ENCODE measurements at places on chromosomes 5 and 9.
A peak's percentile ranks its signal among the peaks of the same experiment; 100 is the strongest.

DNA sequence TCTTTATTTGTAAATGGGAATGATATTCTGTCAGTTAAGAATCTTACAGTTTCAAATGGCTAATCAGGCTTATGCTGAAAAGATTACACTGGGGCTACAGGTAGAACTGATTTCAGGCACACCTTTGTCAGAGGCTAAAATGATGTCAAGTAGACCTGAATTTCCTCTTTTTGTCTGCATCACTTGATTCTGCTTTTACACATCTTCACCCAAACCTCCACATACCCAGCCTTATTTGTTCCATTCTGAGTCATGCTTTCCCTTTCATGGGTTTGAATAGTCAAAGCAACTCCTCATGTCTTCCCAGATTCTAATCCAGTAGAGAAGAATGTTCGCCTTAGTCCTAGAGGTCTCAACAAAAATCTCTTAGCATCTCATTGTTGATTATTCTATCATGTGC, 156.4 kb downstream of the CWC27 start:
- DNase-seq, result no peak

DNA sequence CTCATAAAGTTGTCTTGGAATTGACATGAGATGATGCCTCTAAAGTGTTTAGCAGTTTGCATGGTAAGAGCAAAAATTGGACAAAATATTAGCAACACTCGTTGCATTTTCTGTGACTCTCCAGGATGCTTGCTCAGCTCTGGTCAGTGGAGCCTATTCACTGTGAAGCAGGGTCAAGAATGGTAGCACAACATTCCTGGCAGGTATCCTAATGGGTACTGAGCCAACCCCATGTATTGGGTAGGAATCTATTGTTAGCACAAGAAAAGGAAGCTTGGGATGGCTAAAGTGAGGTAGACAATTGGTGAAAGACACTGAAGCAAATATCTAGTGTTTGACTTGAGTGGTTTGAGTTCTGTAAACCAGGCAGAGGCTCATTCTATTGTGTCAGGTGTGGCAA, 10.4 kb upstream of the ACTBL2 start:
- DNase-seq, result peak; percentile 20

- no peak for DNase-seq
Observed at GRCh38 chr9:27519466-27520465, 4.3 kb upstream of the IFNK start.

DNA sequence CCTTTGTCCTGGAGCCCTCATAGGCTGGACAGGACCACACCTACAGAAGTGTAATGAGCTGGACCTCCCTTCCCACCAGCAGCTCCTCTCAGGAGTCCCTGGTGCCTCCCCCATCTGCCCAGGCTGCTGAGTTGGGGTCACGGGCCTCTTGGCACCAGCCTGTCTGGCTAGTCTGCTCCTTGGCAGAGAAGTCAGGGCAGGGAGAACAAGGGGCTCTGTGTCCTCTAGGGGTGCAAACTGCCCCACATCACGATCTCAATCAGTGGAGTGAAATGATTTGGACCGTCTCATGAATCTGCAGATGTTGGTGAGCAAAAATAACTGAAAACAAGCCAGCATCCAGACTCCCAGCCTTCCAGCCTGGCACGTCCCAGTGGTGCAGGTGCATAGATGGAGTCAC, 14.9 kb upstream of the GFPT2 start:
- DNase-seq, result no peak

GRCh38 chr9:1373445-1373844, 323.3 kb downstream of the DMRT2 start:
- DNase-seq, result no peak

DNA sequence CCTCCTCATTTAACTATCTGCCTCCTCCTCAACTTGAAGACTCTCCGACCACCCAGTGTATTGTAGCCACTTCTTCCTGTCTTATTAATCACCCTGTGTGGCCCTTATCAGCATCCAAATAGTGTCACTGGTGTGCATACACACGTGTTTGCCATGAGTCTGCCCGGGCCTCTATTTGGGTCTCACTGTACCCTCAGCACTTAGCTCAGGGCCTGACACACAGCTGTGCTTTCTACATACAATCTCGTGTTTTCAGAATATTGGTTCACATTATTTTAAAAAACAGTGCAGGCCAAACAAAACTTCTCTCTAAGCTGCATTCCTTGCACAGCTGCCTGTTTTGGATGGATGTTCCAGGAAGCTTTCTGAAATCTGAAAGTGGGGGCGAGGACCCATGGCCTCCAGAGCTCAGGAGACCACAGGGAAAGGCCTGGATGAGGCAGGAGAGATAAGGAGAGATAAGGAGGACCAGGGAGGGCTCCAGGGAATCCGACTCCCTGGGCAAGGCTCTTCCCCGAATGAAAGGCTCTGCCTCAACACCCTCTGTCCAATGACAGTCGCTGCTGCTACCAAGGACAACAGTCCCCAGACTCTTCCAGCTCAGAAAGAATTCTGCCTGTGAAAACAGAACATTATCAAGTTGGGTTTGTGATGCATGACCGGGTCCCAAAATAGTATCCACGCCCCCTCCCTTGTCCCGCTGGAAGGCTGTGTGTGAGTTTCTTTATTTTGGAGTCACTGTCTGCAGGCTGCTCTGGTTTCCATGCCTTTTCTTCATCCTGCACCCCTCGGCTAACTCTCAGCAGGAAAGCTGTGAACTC, 255.6 kb downstream of the NSG2 start:
- DNase-seq, result no peak

- DNase-seq, result no peak
Observed at GRCh38 chr9:96318921-96319565, 17.1 kb upstream of the HSD17B3 start.

- DNase-seq, result no peak
Observed at GRCh38 chr5:14415698-14416074, 165.9 kb upstream of the OTULINL start.

DNA sequence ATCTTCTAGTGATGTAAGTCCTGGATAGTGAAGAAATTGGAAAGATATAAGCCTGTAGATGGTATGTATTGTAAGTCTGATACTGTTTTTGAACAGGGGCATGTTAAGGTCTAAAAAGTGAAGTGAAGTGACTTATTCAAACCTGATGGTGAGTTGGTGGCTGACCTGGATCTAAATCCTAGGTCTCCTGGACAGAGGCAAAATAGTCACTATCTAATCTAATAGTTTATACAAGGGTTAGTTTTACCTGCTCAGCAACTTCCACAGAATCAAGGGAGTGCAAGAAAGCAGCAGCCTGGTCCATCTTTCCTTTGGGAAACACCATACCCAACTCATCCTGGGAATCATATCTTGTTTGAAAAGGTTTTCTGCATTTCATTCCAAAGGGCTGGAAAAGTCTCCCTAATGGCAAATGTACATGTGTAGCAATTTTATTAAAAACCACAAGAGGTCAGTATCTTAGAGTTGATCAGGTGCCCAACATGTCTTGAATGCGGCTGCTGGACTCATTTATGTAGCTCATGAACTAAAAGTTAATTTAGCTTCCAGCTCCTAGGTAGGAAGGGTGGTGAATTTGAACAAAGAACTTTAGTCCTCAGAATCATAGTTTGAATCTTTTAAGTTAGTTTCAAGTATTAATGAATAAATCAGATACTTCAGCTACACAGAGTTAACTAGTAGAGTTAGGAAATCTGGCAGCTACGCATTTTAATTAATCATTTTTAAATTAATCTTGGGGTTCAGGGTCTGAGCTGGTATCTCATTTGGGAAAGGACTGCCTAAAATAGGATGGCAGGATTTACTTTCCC, 26.0 kb downstream of the SKP2 start:
- DNase-seq, result peak; percentile 60

- no peak for DNase-seq
Observed at GRCh38 chr9:127181315-127181580, 58.8 kb upstream of the ANGPTL2 start.

DNA sequence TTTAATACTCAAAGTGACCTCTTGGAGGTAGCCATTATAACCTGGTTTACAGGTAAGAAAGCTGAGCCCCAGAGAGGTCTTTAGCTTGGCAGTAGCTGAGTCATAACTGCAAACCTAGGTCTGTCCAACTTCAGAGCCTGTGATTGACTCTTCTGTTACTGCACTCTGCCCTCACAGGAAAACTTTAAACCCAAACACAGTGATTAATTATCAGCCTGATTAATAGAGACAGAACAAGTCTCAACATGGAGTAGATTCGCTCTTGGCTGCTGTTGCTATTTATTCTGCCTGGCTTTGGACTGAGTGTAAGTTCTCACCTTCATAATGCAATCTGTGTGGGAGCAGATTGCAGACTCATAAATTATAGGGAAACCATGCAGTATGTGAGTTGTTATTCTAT, 27.4 kb upstream of the TXN start:
- peak; percentile 35 for DNase-seq

DNA sequence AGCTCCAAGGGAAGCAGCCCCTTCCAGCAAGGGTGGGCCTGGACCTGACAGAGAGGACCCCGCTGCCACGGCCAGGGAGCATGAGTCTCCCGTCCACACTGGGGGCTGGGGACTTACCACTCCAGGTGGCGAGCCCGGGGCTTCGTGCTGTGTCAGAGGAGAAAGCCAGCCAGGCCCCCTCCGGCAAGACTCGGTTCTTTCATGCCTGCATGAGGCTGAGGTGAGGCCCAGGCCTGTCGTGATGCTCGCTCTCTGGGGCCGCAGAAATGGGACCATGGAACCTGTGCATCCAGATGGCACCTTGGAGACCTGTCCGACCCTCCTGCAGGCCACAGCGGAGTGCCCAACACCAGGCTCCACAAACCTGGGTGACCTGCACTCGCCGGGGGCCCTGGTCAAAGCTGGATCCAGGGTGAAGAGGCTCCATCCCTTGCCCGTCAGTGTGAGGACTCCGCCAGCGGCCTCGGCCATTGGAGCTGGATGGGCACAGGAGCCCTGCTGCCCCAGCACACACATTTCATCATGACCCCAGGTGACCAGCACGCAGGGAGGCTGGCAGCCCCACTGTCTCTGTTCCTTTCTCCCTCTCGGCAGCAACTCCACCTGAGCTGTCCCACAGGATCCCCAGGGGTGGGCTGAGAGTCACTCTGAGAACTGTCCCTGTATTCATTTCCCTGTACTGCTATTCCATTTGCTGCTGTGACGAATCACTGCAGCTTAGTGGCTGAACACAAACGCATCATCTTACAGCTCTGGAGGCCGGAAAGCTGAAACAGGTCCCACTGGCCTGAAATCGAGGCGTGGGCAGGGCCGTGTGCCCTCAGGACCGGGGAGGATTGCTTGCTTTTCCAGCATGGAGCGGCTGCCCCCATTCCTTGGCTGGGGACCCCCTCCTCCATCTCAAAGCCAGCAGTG, 24.4 kb downstream of the SLC6A18 start:
- DNase-seq, result no peak

DNA sequence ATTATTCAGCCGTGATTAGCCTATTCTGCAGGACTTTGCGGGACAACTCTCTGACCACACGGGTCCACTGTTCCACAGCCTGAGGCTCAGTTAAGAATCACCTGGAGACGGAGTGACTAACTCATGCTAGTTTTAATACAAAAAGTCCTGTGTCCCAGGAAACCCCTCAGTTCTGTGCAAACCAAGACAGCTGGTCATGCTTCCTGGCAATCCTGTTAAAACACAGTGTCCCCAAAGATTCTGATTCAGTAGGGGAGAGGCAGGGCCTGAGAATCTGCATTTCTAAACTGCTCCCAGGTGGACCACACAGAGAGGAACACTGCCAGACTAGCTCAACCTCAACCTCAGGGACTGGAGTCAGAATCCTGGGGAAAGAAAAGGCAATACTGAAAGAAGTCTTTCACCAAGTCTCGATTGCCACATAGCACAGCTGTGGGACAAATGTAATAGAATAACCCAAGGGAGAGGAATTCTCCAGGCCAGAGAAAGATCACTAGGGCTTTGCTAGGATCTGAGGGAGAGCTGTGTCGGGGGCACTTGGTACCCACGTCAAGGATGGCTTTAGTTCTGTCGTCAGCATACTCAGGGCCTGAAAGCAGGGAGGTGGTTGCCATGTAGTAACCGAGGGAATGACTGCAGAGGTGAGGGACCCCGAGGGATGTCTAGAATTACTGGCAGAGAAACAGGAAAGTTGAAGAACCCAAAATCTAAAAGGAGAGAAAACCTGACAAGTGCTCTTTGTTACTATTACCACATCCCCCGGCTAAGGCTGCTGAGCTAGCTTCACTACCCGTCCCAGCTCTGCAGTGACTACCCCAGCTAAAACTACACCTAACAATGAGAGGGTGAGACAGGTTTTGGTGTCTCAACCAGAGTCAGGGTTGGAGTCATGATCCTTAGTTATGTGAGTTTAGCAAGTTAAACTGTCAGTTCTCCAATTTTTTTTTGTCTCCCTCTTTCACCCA, 8.6 kb downstream of the SUSD1 start:
- no peak for DNase-seq

DNA sequence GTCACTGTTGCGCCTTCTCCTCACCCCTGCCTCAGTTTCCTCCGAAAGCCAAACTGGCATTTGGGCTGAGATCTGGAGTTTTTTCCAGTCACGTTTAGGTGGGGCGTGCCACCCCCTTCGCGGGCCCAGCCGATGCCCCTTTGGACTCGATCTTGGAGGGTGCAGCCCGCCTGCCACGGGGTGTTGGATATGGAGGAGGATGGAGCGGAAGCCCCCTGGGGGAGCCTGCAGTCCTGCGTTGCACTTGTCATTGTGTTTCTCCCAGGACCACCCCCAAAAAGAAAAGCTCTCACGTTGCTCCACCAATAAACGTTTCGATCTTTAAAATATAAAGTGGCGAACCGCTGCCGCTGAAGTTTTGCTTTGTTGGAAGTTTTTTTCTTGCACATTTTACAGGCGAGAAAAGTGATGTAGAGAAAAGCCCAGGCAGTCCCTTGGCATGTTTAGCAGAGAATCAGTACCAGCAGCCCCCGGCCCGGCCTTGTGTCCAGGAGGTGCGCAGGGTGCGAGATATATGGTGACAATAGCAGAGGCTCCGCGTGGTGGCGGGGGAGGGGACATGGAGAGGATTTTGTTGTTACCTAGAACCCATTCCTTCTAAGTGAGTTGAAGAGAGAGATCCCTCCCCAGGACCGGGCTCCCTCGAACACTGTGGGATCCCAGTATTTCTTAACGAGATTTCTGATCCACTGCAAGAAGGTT, 681 bp downstream of the F2R start:
- DNase-seq, result no peak

DNA sequence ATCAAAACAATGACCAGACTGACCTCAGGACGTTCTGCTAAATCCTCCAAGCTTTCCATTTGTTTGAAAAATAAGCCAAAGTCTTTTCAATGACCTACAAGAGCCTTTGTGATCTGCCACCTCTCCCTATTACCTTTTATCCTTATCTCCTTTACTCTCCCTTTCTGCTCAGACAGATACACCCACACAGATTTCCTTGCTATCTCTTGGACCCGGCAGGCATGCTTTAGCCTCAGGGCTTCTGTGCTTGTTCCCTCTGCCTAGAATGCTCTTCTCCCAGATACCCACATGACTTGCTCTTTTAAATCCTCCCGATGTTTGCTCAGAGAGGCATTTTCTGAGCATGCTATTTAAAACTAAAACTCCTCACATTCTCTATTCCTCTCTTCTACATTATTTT, 8.9 kb upstream of the ELOVL7 start:
- no peak for DNase-seq

- no peak for DNase-seq
Observed at GRCh38 chr9:125746774-125747052, 460 bp upstream of the PBX3 start.

- no peak for DNase-seq
Observed at GRCh38 chr9:122200960-122201595, 27.7 kb downstream of the LHX6 start.

GRCh38 chr5:9713356-9713755, 83.2 kb upstream of the TAS2R1 start:
- DNase-seq, result no peak

Measured in LoVo (cell line).